T-cell (primary cell): ENCODE measurements at places on chromosomes 4 and X. TPM values are rescaled to one million over a fixed set of nuclear protein-coding genes. Genes with fewer than 3 reads are reported as not detected.

GRCh38 chr4:62619971-62620370, 1419.8 kb downstream of the ADGRL3 start:
- H3K4me3 ChIP-seq, result no peak overlapping the region
- H3K36me3 ChIP-seq, result no peaks in the 10 kb centered on the region
- DNase-seq, result no peak
- no peaks in the 10 kb centered on the region for H3K27me3 ChIP-seq
- H3K27ac ChIP-seq, result no peak overlapping the region
- H3K4me1 ChIP-seq, result no peaks in the 10 kb centered on the region

- no peaks in the 10 kb centered on the region for H3K4me1 ChIP-seq
- H3K27me3 ChIP-seq, result no peaks in the 10 kb centered on the region
- no peak overlapping the region for H3K27ac ChIP-seq
- no peaks in the 10 kb centered on the region for H3K36me3 ChIP-seq
These were observed 39.1 kb upstream of the NSUN7 start for GRCh38 chr4:40710484-40711254.

DNA sequence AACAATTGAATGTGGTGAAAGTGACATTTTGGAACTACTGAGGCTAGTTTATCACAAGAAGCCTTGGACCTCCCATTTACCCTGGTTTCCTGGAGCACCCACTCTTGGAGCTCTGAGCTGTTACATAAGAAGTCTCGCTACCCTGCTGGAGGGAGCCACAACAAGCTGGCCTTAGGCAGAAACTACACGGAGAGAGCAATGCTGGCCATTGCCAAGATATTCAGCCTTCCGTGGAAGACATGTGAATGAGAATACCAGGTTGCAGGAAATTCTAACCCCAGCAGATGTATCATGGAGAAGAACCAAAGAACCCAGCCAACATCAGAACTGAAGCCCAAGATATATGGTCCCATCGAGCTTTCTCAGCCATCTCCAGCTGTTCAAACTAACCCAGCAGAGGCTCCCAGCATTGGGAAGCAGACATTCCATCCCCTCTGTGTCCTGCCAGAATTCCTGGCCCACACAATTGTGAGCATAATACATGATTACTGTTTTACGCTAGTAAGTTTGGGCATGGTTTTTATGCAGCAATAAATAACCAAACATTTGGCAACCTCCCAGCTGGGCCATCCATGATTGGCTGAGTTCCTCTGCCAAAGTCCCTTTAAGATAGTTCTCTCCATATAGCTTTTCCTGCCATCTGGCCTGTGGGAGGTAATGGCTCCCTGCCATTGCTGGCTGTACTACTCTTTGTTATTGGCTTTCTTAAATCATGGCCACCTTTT, 17.9 kb upstream of the PDE5A start:
- H3K4me3 ChIP-seq, result no peak overlapping the region
- H3K27ac ChIP-seq, result no peak overlapping the region
- H3K36me3 ChIP-seq, result no peaks in the 10 kb centered on the region
- DNase-seq, result no peak
- no peaks in the 10 kb centered on the region for H3K27me3 ChIP-seq

GRCh38 chr4:168993714-168994510, 16.1 kb downstream of the CBR4 start:
- no peak overlapping the region for H3K4me3 ChIP-seq
- peaks cover 25% of the 10 kb centered on the region for H3K36me3 ChIP-seq
- no peak overlapping the region for H3K27ac ChIP-seq
- H3K4me1 ChIP-seq, result no peaks in the 10 kb centered on the region
- H3K27me3 ChIP-seq, result no peaks in the 10 kb centered on the region
- DNase-seq, result no peak

DNA sequence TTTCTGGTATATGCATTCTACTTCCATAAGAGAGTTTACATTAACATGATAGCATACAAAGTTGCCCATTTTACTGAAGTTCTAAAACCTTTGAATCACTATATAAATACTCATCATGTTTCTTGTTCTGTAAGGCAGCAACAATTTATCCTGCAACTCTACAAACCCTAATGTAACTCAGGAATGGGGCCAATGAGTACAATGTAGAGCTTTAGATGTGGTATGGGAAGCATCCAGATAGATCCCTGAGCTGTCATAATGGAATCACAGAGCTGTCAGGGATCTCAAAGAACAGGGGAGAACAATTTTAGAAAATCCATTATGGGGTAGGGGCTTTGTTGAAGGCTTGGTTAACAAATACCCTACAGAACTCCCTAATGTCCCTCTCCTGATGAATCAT, 88.5 kb downstream of the DCUN1D4 start:
- no peaks in the 10 kb centered on the region for H3K27me3 ChIP-seq
- H3K27ac ChIP-seq, result no peak overlapping the region
- H3K4me3 ChIP-seq, result no peak overlapping the region
- no peaks in the 10 kb centered on the region for H3K36me3 ChIP-seq
- no peaks in the 10 kb centered on the region for H3K4me1 ChIP-seq
- no peak for DNase-seq

- no peak overlapping the region for H3K4me3 ChIP-seq
- no peak for DNase-seq
- H3K27me3 ChIP-seq, result no peaks in the 10 kb centered on the region
- H3K36me3 ChIP-seq, result no peaks in the 10 kb centered on the region
These were observed 99.5 kb upstream of the FAM9B start for GRCh38 chrX:9133426-9133825.

DNA sequence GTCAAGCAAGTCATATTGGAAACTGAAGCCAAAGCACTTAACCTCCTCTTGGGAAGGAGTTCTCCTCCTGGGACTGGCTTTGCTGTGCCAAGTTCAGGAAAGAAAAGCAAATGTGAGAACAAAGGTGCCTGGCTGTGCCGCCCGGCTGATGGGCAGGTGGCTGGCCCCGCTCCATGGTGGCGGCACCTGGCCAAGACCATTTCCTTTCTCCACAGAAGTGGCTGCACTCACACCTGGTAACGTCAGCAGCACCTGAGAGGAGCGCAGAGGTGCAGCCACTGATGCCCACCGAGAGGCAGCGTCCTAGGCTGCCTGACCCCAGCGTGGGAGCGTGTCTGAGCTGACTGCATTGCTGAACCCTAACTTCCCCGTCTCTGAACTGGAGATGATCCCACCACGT, 54.3 kb downstream of the DCTD start:
- H3K36me3 ChIP-seq, result no peaks in the 10 kb centered on the region
- H3K4me1 ChIP-seq, result no peaks in the 10 kb centered on the region
- H3K27me3 ChIP-seq, result no peaks in the 10 kb centered on the region

GRCh38 chrX:53084043-53084570, 1.9 kb downstream of the TSPYL2 start:
- no peak overlapping the region for H3K4me3 ChIP-seq
- DNase-seq, result no peak

GRCh38 chrX:108224218-108224617, 132.6 kb downstream of the ATG4A start:
- DNase-seq, result no peak
- H3K36me3 ChIP-seq, result no peaks in the 10 kb centered on the region
- H3K4me1 ChIP-seq, result no peaks in the 10 kb centered on the region
- H3K4me3 ChIP-seq, result no peak overlapping the region
- H3K27ac ChIP-seq, result no peak overlapping the region
- H3K27me3 ChIP-seq, result no peaks in the 10 kb centered on the region

The RXFP1 gene
- total RNA-seq, result not detected

The ABLIM2 gene
- total RNA-seq, result 7.0 TPM

The VSIG4 gene
- total RNA-seq, result 0.53 TPM

The FREM3 gene
- total RNA-seq, result not detected
